ENCODE measurements at places on chromosomes 3 and 15. TPM values are rescaled to one million over a fixed set of nuclear protein-coding genes. Genes with fewer than 3 reads are reported as not detected.

- DNase-seq, result no peak
Observed at GRCh38 chr3:196695849-196696226, 16.2 kb downstream of the CEP19 start.

- no peak for DNase-seq
Observed at GRCh38 chr15:67931861-67932260, 92.0 kb upstream of the RNU6-1 start.

GRCh38 chr3:182618085-182618732 lies 175.1 kb upstream of the ATP11B start:
- no peak for DNase-seq

- no peak for DNase-seq
Observed at GRCh38 chr3:180594631-180595558, 7.1 kb upstream of the TTC14 start.

- no peak for DNase-seq
Observed at GRCh38 chr3:71129611-71130431, 453.7 kb downstream of the FOXP1 start.

GRCh38 chr3:48222616-48223513 lies at the start of gene CAMP:
Gene CAMP (plus strand): TSS chr3:48223495. CDS start chr3:48223512, 17 bp downstream.
- no peak for DNase-seq

DNA sequence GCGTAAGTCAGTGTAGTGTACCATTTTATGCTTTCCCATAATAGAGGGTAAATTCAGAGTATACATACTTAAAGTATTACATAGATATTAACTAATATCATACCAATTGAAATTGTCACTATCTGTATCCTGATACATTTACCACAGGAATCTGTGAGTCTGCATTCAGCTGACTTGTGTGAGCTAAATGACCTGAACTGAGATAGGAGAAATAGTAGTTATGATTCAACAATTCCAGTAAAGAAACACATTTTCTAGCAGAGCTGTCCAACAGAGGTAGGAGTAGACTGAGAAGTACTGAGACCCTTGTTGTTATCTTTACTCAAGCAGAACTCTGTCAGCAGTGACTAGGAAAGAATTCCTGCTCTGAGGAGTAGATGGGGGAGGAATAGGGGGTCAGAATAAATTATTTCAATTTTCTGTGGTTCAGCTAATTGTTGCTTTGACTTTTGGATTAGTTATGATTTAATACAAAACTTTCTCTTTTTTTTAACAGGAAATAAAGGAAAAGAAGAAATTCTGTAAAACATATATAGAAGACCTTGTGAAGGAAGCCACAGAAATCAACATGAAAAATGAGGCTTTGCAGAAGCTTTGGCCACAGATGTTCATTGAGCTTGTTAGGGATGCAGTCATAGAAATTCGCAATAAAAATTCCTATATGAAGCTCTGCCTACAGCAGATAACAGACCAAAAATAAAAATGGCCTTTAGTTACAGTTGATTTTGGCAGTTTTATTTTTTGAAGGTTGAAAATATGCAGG lies 66.2 kb upstream of the THSD4 start:
- DNase-seq, result no peak

DNA sequence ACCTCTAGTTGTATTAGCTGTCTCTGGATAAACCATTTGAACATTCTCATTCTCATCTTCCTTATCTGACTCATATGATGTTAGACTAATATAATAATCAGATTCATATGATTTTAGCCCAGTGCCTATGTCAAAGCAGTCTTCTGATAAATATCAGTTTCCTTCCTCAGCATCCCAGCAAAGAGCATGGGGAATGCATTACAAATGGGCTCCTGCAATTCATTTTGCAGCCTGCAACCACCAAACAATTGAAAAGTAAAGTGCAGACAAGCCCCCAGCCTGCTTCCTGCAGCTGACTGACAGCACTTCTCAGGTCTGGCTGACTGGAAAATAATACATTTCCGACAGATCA lies 78.2 kb upstream of the STAC start:
- no peak for DNase-seq

ZFAND6 gene
- 87.4 TPM for total RNA-seq

MOBP gene
- not detected for total RNA-seq

C3orf20 gene
- 0.49 TPM for total RNA-seq

HRG gene
- total RNA-seq, result 0.25 TPM

STIMATE gene
- 12.5 TPM for total RNA-seq

CAND2 gene
- 12.5 TPM for total RNA-seq

DNA sequence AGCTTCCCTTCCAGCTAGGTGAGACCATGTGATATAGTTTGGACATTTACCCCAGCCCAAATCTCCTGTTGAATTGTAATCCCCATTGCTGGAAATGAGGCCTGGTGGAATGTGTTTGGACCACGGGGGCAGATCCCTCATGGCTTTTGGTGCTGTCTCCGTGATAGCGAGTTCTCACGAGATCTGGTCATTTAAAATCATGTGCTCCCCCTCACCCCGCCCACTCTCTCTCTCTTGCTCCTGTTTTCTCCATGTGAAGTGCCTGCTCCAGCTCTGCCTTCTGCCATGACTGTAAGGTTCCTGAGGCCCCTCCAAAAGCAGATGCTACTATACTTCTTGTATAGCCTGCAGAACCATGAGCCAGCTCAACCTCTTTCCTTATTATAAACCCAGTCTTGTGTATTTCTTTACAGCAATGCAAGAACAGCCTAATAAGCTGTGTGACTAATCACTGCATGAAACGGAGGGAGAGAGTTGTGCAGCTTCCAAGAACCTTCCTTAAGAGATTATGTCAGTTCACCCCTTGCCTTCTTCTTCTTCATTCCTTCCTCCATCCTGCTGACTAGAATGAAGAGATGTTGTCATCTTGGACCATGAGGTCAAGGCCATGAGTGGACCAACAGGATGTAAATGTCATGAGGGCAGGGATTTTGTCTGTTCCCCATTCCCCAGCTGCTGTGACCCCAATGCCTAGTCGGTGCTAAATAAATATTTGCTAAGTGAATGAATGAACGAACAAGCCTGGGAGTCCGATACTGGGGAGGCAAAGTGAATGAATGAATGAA lies 91.0 kb downstream of the CPN2 start:
- peak; percentile 75 for DNase-seq

- peak; percentile 82 for DNase-seq
Observed at GRCh38 chr3:128942161-128942952, 51.5 kb downstream of the CFAP92 start.

TXNRD3 gene
- total RNA-seq, result 7.1 TPM

DNA sequence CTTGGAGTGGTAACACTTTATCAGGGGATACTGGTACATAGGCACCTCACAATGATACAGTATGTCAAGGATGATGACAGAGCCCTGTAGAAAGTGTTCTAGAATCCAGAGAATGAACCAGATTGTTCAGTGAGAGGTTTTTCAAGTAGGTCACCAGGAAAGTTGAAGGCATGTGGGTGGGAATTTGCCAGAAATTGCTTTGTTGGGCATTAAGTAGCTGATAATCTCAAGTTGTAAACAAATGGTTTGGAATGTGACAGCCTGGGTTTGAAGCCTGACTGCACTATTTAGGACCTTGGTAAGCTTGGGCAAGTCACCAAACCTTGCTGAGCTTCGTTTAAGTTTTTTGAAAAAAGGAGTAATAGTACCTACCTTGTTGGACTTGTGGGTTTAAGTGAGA lies 12.5 kb downstream of the SLC35G2 start:
- no peak for DNase-seq

- DNase-seq, result no peak
Observed at GRCh38 chr15:55770261-55770660, 27.3 kb upstream of the PRTG start.

DNA sequence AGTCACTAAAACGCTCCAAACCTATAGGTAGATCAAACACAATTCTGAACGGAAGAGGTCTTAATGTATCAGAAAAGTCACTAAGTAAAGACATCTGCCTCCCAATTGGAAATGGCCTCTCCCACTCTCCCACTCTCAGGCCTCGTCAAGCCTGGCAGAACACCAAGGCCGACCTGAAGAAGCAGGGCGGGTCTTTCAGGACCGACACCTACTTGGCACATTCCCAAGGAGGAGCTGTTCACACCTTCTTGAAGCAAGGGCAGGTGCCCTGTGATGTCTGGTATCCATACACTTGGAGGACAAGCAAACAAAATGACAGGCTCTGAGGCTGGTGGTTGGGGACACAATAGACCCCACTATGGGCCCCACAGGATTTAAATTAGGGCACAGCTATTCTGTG lies 30.0 kb downstream of the XXYLT1 start:
- DNase-seq, result no peak

DNA sequence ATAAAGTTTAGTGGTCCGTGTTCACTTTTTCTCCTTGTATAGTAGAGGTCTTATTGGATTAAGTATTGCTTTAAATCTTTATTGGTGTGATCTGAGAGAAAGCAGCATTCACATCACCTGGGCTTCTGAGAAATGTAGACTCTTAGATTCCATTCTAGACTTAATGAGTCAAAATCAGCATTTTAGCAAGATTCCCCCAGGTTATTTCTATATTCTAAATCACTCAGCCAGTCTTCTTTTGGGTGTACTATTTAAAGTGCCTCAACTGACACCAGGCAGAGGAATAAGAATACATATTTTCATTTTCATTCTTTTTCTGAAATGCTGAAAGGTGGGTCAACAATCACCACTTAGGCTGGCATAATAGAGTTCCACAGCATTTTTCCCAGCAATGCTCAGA lies 481.7 kb downstream of the TUSC7 start:
- DNase-seq, result no peak

- no peak for DNase-seq
Observed at GRCh38 chr3:178350763-178351162, 185.5 kb upstream of the KCNMB2 start.

DNA sequence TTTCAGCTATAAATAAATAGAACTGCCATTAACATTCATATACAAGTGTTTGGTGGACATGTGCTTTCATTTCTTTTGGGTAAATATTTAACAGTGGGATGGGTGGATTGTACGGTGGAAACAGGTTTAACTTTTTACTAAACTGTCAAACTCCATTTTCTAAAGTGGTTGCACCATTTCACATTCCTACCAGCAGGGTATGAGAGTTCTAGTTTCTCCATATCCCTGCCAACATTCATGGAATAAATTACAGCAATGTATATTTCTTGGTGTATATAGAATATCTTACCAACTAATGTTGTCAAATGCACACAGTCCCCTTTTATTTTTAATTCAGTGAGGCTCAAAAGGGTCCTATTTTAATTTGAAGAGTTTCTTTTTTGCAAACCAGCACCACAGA lies 71.3 kb upstream of the CTXND1 start:
- DNase-seq, result no peak

GRCh38 chr3:122316368-122316767 lies 8.7 kb upstream of the CSTA start:
- DNase-seq, result no peak

GRCh38 chr15:38921471-38921870 lies 356.9 kb upstream of the RASGRP1 start:
- DNase-seq, result no peak

DNA sequence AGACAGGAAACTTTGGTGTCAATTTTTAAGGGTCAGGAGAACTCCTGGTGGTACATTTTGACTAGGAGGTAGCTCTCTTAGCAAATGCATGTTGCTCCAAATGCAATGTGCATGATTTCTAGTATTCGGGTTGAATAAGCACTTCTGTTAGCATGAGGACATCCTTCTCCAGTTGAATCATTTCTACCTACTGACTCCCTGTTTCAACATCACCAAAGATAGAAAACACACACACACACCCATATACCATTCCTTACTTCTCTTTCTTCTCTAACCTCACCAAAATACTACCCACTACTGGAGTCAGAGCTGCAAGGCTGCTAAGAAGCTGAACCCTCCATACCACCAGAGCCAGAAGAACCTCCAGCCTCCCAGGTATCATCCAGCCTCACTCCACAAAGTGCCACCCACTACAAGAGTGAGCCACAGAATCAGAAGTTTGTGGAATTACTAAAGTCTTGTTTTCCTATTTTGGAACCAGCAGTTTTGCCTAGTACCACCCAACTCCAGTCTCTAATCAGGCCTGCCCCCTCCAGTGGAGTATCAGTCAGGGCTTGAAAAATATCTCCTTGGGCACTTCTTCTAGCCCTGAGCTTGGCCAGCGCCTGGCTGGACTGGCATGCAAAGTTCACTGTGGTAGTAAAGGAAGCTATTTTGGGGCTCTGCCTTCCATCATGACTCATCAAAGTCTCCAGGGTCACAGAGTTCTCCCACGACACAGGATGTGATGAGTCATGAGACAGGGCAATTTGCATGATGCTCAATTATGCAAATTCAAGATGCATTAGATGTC lies 110.3 kb downstream of the CYP19A1 start:
- DNase-seq, result no peak

DNA sequence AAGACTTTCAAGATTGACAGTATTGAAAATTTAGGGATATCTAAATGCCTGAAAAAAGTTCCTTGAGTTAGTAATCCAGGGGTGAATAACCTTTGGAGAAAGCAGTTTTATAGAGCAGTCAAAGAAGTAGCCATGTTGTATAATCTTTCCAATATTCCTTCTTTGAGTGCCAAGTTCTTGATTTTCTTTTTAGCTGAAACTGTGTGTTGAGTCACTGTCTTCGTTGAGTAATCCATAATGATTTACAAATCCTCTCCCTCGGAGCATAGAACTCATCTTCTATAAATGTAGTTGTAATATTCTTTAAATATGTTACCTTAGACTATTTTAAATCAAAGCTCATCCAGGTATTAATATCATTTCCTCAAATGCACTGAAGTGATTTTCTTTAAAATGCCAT lies 135.2 kb downstream of the BBX start:
- DNase-seq, result no peak

Measured in vagina (tissue), 2 donors.